ENCODE measurements at places on chromosomes 7 and 10.

GRCh38 chr10:28113202-28113601 is 114.3 kb upstream of the ODAD2 start:
- no peak for DNase-seq
- H3K36me3 ChIP-seq: no peaks in the 10 kb centered on the region
- no peak overlapping the region for H3K27ac ChIP-seq
- H3K4me1 ChIP-seq: no peaks in the 10 kb centered on the region
- H3K27me3 ChIP-seq: no peaks in the 10 kb centered on the region

GRCh38 chr10:110918269-110918642 is 724 bp downstream of the BBIP1 start:
- peaks cover 3% of the 10 kb centered on the region for H3K36me3 ChIP-seq
- H3K27ac ChIP-seq: peak overlapping the region; percentile 100
- H3K4me1 ChIP-seq: peaks cover 10% of the 10 kb centered on the region
- H3K4me3 ChIP-seq: peak overlapping the region; percentile 91

GRCh38 chr7:54091322-54091721 is 450.9 kb upstream of the VSTM2A start:
- no peaks in the 10 kb centered on the region for H3K27me3 ChIP-seq
- no peaks in the 10 kb centered on the region for H3K36me3 ChIP-seq
- H3K27ac ChIP-seq: no peak overlapping the region
- H3K4me3 ChIP-seq: no peak overlapping the region
- DNase-seq: no peak
- no peaks in the 10 kb centered on the region for H3K4me1 ChIP-seq

DNA sequence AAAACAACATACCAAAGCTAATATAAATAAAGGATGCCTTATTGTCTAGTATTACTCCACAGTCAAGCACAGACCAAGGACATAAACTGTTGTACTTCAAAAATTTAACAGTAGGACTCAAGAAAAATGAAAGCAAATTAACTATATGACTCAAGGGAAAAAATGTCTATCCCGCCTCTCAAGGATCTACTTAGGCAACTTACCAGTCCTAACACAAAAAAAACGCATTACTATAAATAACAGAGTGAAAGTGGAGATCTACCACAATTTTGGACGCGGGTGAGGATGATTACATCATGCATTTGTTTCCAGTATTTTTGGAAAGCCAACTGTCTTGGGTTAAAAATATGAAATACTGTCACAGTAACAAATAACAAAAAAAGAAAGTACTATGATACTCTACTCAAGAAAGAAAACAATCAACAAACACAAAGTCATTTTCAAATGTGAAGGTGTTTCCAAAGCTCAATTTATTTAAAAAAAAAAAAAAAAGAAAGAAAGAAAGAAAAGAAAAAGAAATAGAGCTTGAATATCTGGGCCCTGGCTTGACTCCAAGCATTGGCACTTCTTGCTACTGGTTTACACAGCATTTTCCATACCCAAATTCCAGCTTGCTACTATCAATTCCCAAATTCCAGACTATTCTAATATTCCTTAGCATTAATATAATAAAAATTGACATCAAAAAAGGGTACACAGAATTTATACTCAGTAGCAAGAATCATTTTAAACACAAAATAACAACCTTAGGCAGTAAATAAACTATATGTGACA is 99.4 kb downstream of the RSU1 start:
- no peak overlapping the region for H3K27ac ChIP-seq
- DNase-seq: no peak
- H3K4me1 ChIP-seq: peaks cover 6% of the 10 kb centered on the region
- H3K4me3 ChIP-seq: no peak overlapping the region

DNA sequence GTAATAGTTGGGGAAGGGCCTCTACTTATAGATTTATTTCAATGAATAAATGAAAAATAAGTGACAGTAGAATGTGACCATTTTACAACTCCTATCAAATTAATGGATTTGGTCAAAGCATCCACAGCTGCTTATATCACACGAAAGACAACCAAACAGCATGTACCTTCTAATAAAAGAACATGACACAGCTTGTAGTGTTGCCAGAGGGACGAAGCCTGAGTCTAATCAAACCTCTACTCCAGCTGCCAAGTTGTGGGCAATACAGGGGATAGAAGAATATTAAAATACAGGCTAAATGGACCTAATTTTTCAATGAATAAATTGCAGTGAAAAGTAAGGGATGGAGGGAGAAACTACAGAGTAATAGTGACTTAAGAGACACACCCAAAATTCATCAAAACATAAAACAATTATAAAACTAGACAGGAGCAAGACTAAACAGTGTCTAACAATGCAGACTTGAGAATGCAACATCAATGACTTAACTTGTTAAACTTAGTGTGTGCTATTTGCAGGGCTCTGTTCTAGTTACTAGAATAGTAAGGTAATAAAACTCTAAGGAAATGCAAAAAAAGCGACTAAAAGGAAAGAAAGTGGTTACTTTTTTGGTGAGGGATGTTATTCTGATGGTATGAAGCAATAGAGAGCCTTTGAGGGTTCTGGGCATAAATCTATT is 853.8 kb downstream of the GRM8 start:
- DNase-seq: no peak
- H3K27ac ChIP-seq: no peak overlapping the region
- no peaks in the 10 kb centered on the region for H3K27me3 ChIP-seq
- no peaks in the 10 kb centered on the region for H3K4me1 ChIP-seq
- no peak overlapping the region for H3K4me3 ChIP-seq

GRCh38 chr7:13560441-13560840 is 429.0 kb downstream of the ETV1 start:
- no peaks in the 10 kb centered on the region for H3K27me3 ChIP-seq
- no peaks in the 10 kb centered on the region for H3K36me3 ChIP-seq
- no peak for DNase-seq
- no peak overlapping the region for H3K27ac ChIP-seq
- H3K4me1 ChIP-seq: no peaks in the 10 kb centered on the region

DNA sequence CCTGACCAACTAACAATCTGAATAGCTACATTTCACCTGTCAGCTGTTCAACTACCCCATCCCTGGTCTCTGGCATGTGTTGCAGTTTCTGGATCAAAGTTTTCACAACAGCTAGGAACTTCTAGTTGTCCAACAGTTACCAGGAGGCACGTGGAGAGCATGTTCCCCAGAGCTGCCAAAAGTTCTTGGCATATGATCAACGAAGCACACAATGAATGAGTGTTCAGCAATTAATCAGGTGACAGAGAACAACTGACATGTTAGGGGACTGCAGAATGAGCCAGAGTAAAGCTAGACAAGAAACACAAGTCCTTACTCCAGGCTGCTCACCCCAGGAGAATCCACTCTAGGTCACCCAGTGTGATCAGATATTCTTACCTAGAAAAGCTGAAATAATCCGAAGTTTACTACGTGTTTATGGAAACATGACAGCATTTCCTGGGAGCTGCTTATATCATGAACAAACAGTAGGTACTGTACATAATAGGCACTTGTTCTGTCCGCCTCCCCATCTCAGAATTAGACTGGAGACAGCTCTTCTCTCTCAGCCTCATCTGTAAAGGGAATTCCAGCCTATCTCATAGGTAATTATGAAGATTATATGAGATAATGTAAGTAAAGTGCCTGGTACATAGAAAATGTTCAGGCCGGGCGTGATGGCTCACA is 50.6 kb downstream of the ZNF438 start:
- no peak for DNase-seq
- peaks cover 2% of the 10 kb centered on the region for H3K4me1 ChIP-seq
- H3K27me3 ChIP-seq: no peaks in the 10 kb centered on the region
- H3K27ac ChIP-seq: no peak overlapping the region
- no peak overlapping the region for H3K4me3 ChIP-seq

DNA sequence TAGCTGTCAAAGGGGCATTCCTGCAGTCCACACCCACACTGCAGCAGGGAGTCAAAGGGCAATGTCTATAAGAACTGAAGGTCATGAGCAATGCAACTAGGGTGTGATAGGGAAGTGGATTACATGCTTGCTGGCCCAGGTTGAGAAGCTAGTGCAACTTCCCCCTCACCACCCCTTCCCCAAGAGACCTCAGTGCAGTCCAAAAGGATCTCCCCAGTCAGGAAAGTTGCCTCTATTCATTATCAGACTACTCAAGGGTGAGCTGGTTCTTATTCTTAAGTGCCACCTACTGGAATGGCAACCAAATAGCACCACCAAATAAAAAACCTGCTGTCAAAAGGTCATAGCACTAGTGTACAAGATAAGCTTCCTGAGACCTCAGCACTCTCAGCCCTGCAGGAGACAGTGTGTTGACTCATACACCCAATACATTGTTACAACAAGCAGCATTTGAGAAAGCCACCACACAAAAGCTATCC is 28.2 kb downstream of the MTERF1 start:
- H3K4me1 ChIP-seq: peaks cover 9% of the 10 kb centered on the region
- no peak for DNase-seq
- H3K27me3 ChIP-seq: no peaks in the 10 kb centered on the region
- H3K27ac ChIP-seq: no peak overlapping the region
- peaks cover 37% of the 10 kb centered on the region for H3K36me3 ChIP-seq

- H3K27ac ChIP-seq: no peak overlapping the region
- H3K27me3 ChIP-seq: no peaks in the 10 kb centered on the region
- H3K4me1 ChIP-seq: no peaks in the 10 kb centered on the region
- H3K4me3 ChIP-seq: no peak overlapping the region
- H3K36me3 ChIP-seq: no peaks in the 10 kb centered on the region
Observed at GRCh38 chr7:67604461-67605386, 608.1 kb downstream of the TYW1 start.

GRCh38 chr7:455110-455928 is 64.3 kb downstream of the PDGFA start:
- H3K36me3 ChIP-seq: no peaks in the 10 kb centered on the region
- no peak for DNase-seq
- no peak overlapping the region for H3K4me3 ChIP-seq
- H3K27me3 ChIP-seq: peaks cover 2% of the 10 kb centered on the region

DNA sequence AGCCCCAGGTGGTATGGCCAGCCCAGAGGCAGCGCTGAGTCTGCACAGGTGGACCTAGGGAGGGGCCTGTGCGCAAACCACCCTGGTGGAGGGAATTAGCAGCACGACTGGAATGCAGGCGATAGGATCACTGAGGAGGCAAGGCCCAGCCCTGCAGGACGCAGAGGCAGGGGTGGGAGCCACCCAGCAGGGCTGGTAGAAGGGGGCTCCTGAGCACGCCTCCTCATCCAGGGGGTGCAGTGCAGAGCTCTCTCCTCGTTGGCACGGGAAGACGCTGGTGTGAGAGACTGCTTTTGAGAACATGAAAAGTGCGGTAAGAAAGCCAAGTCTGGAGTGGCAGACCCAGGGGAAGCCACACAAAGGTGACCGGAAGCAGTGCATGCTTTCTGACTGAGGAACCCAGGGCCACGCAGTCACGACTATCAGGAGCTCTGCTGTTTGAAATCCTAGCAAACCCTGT is 6.0 kb downstream of the FXYD4 start:
- DNase-seq: no peak
- no peak overlapping the region for H3K27ac ChIP-seq

GRCh38 chr7:132861940-132862554 is 219.8 kb downstream of the CHCHD3 start:
- DNase-seq: no peak
- H3K27ac ChIP-seq: no peak overlapping the region
- H3K4me3 ChIP-seq: no peak overlapping the region

GRCh38 chr10:21888959-21889358 is 114.6 kb downstream of the DNAJC1 start:
- peak overlapping the region; percentile 68 for H3K4me3 ChIP-seq
- DNase-seq: peak; percentile 3
- no peak overlapping the region for H3K27ac ChIP-seq
- no peaks in the 10 kb centered on the region for H3K27me3 ChIP-seq
- H3K36me3 ChIP-seq: peaks cover 30% of the 10 kb centered on the region

DNA sequence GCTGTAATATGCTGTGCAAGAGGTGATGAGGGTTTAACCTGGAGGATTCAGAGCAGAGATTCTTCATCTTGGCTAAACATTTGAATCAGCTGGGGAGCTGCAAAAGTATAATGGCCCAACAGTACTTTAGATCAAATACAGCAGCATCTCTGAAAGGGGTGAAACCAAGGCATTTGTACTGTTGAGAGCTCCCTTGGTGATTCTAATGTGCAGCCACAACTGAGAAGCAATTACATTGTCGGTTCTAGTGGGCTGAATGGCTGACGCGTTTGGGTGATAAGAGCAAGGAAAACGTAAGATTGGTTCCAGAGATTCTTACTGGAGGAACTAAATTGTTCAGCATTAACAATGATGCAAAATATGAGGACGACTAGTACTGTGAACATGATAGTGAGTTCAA is 269.7 kb downstream of the AGMO start:
- no peaks in the 10 kb centered on the region for H3K4me1 ChIP-seq
- H3K4me3 ChIP-seq: no peak overlapping the region
- H3K27ac ChIP-seq: no peak overlapping the region
- no peak for DNase-seq
- H3K27me3 ChIP-seq: no peaks in the 10 kb centered on the region
- no peaks in the 10 kb centered on the region for H3K36me3 ChIP-seq

DNA sequence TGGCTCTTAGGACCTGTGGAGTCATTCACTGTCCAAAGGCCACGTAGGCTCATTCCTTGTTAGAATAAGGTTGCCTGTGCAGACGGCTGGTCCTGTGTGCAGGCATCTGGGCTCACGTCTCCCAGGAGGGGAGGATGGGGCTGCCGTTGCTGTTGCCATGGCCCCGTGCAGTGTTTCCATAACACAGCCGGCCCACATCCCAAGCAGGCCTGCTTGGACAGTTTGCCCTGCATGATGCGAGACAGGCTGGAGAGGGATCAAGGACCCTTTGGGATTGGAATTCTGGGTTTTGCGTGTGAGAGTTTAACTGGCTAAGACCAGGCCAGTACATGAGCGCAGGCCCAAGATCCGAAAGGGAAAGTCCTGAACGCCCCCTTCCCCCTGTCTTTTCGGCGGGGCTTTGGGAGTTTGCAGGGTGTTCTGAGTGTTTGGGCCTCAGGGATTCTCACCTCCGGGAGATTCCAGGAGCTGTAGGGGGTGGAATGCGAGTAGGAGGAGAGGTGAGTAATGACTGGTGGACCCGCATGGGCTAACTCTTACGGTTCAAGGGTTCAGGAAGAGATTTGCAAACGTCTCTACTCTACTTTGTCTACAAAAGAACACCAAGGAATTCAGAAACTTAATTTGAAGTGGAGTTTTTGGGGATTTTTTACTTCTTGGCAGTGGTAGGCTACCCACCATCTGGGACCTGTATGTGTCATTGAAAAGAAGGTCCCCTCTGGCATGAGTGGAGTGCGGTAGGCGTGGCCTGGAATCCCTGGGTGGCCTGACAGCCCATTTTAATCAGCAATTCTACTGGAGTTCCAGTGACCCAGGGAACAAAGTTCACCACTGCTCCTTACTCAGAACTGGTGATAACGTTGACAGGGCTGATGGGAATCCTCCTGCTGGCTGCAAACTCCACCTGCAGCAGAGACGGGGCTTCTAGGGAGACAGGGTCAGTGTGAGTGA is 125.4 kb downstream of the ITIH5 start:
- H3K27ac ChIP-seq: no peak overlapping the region
- peaks cover 22% of the 10 kb centered on the region for H3K4me1 ChIP-seq
- H3K27me3 ChIP-seq: no peaks in the 10 kb centered on the region
- H3K36me3 ChIP-seq: peaks cover 9% of the 10 kb centered on the region
- no peak overlapping the region for H3K4me3 ChIP-seq

Data from naive thymus-derived CD8-positive, alpha-beta T cell (primary cell).